ENCODE measurements at places on chromosomes 1 and 21.
A peak's percentile ranks its signal among the peaks of the same experiment; 100 is the strongest.

DNA sequence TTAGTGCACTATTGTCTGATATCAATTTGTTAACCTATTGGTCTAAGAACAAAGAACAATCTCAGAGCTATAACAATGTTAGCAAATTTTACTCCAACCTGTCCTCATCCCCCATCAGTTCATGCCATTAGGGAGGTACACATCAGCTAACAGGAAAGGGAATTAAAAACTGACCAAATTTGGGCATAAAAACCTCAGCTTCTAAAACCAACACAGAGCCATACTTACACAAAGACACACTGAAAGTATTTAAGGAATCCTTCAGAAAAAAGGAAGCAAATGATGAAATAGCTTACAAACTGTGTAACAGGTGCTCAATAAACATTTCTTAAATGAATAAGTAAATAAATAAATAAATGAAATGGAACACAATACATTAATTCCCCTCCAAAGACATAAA is 89.2 kb downstream of the TTLL7 start:
- DNase-seq, result no peak

- no peak for DNase-seq
Measured at GRCh38 chr1:58779801-58780382, 4.0 kb downstream of the JUN start.

- no peak for DNase-seq
Measured at GRCh38 chr1:21301794-21302440, 11.7 kb upstream of the ECE1 start.

GRCh38 chr1:230569201-230569600 is 73.1 kb upstream of the COG2 start:
- DNase-seq, result no peak

DNA sequence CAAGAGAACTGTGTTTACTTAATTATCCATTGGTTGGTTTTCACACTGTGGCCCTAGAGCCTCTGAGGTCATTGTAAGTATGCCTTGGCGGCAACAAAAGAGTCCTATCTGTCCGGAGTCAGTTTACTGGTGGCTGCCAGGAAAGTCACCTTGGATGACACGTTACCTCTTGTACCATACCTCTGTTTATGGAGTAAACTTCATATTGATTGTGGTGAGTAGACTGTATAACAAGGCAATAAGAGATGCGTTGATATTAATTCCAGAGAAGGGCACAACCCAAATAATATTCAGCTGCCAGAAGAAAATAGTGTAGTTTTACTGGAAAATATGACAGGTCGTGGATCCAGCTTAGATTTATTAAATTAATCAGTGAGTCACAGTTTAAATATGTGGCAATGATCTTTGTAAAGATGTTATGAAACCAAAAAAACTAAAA is 20.4 kb upstream of the KIF14 start:
- no peak for DNase-seq

DNA sequence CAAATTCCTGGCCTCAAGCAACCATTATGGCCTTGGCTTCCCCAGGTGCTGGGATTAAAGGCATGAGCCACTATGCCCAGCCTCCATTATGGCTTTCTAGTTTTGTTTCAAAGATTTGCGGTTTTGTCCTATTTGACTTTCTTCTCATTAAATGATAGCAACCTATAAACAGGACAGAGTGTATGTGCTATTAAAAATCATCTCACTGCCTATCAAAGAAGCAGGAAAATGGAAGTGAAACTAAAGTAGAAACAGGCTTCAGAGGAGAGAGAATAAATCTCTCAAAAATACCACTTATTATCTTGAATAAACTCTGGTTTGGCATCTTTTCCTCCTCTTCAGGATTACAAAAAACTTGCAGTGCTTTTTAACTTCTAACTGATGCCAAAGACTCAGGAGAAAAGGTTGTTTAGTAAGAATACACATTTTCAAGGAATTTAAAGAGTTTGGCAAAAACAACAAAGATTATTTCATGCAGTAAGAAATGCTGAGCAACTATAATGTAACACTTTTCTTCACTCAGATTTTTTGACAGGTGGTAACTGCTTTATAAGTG is 28.7 kb downstream of the ACBD3 start:
- DNase-seq, result no peak

DNA sequence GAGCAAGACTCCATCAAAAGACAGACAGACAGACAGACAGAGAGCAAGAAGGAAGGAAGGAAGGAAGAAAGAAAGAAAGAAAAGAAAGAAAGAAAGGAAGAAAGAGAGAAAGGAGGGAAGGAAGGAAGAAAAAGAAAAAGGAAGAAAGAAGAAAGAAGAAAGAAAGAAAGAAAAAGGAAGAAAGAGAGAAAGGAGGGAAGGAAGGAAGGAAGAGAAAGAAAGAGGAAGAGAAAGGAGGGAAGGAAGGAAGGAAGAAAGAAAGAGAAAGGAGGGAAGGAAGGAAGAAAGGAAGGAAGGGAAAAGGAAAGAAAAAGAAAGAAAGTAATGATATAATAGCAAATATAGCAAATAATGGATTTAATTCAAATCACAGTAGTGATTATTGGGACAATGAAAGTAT is 32.7 kb downstream of the CHML start:
- no peak for DNase-seq

DNA sequence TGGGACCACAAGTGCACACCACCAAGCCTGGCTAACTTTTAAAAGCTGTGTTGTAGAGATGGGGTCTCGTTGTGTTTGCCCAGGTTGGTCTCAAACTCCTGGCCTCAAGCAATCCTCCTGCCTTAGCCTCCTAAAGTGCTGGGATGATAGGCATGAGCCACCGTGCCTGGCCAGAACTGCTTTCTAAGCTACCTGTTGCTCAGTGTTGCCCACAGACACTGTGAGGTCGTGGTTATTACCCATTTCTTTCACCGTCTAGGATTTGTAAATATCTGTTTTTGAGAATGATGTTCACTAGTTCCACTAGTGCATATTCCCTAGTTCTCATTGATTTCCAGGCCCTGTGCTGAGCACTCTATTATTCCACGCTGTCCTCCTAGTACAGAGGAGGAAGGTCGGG is 51.4 kb upstream of the FAM89A start:
- no peak for DNase-seq

DNA sequence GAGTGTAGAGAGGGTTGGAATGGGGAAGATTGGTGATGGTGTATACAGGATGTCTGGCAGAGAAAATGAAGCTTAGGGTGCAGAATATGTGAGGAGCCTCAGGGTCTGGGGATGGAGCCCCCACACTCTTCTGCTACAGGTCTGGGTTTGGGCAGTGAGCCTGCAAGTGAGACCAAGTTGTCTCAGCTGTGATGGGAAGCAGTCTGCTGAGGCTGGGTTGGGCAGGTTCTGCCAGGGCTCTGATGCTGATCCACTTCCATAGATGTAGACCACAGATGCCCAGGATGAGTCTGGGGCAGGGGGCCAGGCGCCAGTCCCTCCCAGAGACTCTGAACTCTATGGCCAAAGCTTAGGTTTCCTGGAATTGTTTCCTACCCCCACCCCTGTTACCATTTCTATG is 516.9 kb downstream of the PTPRU start:
- no peak for DNase-seq

DNA sequence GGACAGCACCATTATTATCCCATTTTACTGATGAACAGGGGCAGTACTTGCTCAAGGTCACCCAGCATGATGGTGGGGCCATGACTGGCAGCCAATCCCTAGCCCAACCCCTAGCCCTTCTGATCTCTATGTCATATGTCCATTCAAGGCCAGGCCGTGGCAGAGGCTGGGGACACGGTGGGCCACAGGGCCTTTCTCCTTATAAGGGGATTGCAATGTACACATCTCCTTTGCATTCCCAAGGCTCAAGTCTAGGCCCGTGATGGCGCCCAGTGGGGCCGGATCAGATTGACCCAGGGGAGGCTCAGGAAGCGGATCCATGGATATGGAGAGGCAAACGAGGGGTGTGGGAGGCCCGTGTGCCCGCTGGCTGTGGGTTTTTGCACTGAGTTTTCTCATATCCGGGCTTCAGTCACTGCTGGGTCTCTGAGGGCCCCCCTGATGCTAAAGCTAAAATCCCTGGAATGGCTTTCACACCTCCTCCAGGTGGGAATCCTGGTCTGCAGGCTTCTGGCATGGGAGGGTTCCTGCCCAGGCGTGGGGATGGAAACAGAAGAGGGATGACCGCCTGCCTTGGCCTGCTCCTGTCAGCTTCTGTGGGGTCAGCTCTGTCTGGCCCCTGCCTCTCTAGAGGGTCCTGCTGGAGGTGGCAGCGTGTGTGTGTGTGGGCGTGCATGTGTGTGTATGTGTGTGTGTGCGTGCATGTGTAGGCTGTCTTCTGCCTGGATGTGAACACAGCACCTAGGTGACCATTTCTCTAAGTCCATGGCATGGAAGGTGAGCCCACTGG is 2.1 kb downstream of the MYOM3 start:
- no peak for DNase-seq

DNA sequence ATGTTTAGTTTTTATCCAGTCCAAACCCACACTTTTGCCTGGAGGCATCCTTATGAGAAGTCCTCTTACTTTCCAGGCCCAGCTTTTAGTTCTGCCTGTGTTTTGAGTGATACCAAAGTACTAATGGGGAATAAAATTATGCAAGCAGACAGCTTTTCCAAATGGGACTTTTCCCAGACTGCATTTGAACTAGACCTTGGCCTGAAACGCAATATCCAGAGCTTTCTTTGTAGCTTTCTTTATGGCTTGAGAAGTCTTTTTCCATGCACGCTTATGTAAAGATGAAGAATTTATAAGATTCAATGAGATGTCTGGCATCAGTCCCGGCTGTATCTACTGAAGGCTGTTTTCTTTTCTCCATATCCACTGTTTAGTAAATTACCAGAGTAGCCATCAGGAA is 236.6 kb upstream of the RAB4A start:
- DNase-seq, result no peak

- DNase-seq, result peak; percentile 22
Measured at GRCh38 chr1:150621497-150622302, 7.7 kb downstream of the ENSA start.

- no peak for DNase-seq
Measured at GRCh38 chr1:211609120-211610024, 30.4 kb upstream of the SLC30A1 start.

GRCh38 chr1:177984136-177984525 is 14.3 kb upstream of the SEC16B start:
- DNase-seq, result peak; percentile 14

- no peak for DNase-seq
Measured at GRCh38 chr1:239128541-239128940, 257.8 kb upstream of the CHRM3 start.

DNA sequence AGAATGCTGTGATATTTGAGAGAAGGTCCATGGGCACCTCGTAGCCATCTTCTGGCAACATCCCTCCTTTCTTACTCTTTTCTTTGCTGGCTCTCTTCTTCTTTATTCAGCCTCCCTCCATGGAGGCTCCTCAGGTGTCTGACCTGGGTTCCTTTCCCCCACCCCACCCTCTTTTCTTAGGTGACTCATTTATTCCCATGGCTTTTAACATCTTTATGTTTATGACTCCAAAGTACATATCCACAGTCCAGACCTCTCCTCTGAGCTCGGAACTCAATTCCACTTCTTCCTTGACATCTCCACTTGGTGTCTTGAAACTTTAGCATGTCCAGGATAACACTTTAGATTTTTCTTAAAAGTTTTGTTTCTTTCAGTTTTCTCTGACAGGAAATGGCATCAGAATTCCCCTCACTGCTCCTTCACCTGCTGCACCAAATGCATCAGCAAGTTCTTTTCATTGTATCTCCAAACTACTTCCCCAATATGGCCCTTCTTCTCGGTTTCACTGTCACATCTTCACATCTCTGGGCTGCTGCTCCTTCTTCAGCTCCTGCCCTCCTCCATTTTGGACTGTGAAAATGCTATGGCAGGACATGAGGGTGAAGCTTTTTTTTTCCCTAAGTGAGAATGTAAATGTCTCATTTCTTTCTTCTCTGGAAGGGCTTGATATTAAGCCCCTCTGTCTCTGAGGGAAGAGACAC is 95.9 kb downstream of the GIPC2 start:
- no peak for DNase-seq

- no peak for DNase-seq
Measured at GRCh38 chr1:83023212-83023611, 975.7 kb downstream of the TTLL7 start.
